ENCODE measurements at places on chromosomes 3 and 15.

- DNase-seq: no peak
Observed at GRCh38 chr3:41489231-41489630, 289.9 kb downstream of the CTNNB1 start.

DNA sequence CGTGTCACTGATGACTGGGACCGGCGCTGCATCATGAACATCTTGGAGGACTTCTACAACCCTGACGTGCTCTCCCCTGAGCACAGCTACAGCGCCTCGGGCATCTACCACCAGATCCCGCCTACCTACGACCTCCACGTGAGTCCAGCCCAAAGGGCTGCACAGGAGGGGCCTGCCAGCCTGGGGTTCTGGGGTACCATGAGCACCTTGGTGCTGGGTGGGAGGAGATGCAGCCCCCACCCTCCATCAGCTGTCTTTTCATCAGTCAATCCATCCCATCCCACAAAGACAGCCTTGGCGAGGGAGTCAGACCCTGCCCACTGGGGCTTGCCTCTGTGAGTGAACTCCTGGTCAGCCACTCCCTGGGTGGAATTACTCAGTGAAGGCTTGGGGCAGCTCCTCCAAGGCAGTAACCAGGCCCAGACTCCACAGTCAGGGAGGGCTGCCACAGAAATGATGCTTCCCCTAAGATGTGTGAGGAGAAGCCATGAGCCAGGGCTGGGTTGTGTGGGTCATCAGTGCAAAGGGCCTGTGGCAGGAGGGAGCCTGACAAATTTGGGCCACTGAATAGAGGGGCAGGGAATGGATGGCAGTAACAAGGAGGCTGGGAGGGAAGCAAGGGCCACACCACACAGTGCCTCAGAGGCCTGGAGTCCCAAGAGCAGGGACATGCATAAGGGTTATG lies 47.9 kb downstream of the SEMA3G start:
- no peak for DNase-seq

DNA sequence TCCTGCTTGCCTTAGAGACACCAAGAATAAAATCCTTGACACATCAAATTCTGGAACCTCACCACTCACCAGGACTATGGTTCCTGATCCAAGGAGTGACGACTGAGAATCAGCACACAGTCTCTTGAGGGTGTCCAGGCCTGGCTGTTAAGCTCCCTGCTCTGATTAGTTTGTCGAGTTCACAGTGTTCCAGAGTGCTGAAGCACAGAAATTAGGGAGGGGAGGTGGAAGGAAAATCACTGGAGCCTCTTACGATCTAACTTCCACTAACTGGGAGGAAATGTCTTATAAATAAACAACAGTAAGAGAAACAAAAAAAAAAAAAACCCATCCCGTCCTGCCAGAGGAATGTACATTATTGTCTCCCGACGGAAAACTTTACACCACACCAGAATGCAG lies 330.2 kb downstream of the TIGIT start:
- no peak for DNase-seq

DNA sequence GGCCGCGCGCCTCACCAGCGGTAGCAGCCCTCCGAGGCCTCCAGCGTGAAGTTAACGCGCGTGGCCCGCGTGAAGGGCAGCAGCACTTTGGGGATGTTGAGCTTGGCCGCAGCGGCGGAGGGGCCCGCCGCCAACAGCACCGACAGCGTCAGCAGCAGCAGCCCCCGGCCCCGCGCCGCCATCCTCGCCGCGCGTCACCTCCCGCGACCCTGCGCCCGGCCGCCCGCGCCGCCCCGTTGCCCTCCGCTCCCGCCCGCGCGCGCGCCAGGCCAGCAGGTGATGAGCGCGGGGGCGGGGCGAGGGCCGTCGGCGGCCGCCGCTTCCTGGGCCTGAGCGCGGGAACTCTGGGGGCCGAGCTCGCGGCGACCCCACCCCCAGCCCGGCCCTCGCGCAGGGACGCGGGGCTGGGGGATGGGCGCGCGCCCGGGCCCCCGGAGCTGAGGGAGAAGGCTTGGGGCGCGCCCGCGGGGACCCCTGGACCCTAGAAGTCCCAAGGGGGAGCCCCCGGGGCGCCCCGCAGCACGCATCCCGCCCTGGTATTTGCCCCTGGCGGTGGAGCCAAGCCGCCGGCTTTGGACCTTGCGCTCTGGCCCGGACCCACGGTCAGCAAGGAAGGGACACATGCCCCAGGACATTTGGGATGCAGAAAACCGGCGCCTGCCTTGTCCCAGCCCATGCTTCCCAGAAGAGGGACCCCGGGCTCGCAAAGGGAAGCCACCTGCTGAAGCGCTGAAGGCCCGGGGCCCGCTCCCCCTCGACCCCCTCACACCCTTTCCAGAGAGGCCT lies at the start of gene NUP210:
Gene NUP210, minus strand, starts transcription at position 278 of the 786 bp plus-strand sequence. Its CDS starts 96 bp downstream, at position 182.
- DNase-seq: peak; percentile 70

- no peak for DNase-seq
Observed at GRCh38 chr3:62795978-62796657, 79.1 kb downstream of the CADPS start.

DNA sequence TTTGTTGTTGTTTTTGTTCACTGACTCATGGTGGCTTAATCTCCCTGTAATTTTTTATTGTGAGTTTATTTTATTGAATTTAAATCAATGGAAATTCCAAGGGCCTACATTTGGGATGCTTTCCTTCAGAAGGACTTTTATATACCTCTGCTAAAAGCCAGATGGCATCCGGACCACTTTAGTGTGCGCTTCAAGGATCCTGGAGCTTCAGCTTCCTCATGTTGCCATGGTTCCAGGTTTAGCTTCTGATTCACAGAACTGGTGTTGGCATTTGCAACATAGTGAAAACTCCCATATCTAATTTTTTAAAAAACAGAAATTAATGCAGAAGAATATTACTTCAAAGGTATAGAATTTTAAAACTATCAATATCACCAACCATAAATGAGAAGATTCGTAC lies 8.5 kb upstream of the HACD2 start:
- DNase-seq: no peak

DNA sequence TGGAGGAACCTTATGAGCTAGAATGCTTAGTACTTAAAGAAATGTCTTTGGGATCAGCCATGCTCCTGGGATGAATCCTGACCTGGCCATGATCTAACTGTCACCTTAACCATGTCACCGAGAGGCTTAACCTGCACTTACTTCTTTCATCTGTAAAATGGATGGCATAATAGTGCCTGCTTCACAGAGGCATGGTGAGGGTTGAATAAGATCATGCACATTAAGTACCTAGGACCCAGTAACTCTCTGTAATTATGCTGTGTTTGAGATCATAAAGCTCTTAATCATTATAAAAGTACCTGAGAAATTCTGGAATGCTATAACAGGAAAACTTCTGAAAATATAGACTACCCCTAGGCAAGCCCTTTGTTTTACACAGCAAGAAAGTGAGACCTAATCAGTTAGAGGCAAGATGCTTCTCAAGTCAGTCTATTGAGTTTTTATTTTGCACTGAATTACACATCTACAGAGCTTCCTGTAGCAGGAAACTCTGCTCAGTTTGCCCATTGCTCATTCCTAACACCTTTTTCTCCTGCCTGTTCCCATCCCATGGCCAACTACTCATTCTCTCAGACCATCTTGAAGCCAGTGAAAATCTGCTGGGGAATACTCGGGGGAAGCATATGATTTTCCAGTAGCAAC lies 1015.5 kb upstream of the CFAP20DC start:
- no peak for DNase-seq

DNA sequence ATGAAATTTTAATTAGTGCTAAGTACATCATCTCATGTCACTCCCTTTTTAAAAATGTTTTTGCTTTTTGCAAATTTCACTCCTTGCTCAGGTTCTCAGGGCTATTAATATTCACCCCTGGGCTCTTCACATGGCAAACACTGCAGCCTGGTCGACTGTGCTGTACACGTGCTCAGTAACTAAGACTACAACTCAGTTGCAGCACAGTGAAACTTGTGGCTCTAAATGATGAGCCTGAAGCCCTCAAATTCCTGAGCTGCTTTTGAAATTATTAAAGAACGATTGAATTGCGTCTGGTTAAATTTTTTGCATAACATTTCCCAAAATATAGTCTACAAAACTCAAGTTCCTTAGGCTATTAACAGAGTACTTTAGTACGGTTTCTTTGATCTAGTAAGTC lies 159.3 kb upstream of the C2CD4B start:
- no peak for DNase-seq

GRCh38 chr3:46909535-46910161 lies 32.1 kb downstream of the PTH1R start:
- DNase-seq: peak; percentile 81

GRCh38 chr15:64742385-64742784 lies 33.0 kb downstream of the RBPMS2 start:
- no peak for DNase-seq

GRCh38 chr3:56900801-56901200 lies 99.1 kb upstream of the ARHGEF3 start:
- no peak for DNase-seq

DNA sequence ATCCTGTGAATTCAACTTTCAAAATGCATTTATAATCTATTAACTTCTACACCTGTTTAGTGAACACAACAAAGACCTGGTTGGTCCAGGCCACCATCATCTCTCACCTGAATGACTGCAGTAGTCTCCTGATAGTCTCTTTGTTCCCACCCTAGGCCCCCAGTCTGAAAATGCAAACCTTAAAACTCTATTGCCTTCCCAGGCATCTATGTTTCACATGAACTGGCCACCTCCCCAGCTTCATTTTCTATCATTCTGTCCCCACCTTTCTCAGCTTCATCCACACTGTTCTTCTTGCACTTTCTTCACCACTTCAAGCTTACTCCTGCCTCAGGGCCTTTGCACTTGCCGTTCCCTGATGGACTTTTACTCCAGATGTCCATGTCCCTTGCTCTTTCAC lies 45.0 kb downstream of the CLSTN2 start:
- no peak for DNase-seq

DNA sequence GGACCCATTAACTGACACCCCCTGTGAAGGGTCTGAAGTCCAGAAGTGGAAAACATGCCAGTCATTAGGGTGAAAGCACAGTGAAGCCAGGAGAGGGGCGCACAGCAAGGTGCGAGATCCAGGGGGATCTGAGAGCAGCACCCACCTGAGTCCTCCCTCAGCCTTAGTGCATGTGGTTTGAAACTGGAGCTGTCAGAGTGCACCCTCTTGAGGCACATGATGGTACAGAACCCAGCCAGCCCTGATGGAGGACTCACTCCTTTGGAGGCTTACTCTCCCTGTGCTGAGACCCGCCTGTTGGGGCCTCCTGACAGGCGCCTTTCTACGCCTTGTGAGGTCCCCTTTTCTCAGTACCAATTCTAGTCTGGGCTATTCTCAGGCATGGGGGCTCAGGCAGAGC lies 77.8 kb downstream of the IL20RB start:
- DNase-seq: no peak

- no peak for DNase-seq
Observed at GRCh38 chr3:42709621-42710020, 7.0 kb upstream of the HHATL start.

GRCh38 chr3:131396170-131396569 lies 14.6 kb downstream of the NUDT16 start:
- no peak for DNase-seq

DNA sequence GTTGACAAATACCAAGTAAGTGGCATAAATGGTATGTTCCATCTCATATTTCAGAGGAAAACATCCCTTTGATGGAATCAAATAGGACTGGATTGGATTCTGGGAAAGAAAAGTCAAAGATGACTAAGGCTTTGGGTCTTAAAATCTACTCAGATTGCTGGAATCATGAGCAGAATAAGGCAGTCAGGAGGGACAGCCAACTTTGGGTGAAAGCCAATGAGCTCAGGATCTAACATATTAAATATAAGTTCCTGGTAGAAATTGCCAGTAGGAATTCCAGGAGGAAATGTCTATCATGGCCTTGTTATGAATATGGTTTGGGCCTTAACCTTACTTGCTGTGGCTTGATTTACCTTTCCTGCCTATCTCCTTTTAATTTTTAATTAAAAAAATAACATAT lies 55.3 kb downstream of the ISL2 start:
- no peak for DNase-seq

- DNase-seq: no peak
Observed at GRCh38 chr15:26729581-26729980, 43.3 kb downstream of the GABRB3 start.

DNA sequence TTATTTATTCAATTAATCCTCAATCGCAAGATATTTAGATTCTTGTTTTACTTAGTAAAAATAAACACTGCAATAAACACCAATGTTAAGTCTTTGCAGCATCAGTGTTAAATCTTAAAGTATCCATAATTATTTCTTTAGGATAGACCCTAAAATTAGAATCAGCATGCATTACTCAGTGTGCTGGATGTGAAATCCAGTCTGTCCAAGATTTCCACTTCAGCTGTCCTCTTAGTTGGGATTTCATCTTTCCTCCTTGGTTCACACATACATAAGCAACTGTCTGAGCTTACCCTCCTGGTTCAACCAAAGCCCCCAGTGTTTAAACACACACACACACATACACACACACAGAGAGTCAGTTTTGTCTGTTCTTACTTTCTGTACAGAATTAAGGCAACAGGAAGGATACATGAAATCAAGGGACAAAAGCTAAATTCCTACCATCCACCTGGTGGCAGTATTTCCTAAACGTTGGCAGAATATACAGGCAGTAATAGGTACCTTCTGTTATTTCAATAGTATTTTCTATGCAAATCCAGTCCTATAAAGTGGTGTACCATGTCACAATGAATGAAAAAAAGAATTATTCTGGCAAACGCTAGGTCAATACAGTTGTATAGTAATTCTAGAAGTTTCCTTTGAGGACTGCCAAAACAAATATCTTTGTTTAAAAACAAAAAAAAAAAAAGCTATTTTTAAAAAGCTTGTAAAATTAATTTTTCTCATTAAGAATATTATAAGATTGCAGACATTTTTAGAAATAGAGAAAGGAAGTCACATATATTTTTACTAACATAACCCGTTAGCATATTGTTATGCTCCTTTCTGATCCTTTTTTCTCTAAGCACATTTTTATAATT lies 27.3 kb upstream of the DMXL2 start:
- peak; percentile 5 for DNase-seq

Data from CD4-positive, alpha-beta T cell (primary cell).